ENCODE measurements at places on chromosomes 7 and 10.

DNA sequence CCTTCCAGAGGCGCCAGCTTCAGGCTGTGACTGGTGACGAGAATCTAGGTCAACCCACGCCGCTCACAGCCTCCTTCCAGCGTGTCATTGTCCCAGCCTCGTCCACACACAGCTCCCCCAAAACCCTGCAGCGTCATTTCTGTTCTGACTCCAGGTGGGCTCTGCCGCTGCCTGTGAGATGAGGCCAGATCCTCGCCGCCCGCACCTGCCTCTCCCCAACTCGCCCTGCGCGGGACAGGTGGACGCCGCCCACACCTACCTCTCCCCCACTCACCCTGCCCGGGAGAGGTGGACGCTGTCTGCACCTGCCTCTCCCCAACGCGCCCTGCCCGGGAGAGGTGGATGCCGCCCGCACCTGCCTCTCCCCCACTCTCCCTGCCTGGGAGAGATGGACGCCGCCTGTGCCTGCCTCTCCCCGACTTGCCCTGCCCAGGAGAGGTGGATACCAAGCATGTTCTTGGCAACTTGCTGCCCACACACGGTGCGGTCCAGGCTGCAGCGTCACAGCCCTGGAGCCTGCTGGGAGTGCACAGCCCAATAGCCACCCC, 32.0 kb upstream of the CFAP46 start:
- H3K27me3 ChIP-seq: peaks cover 43% of the 10 kb centered on the region
- H3K27ac ChIP-seq: no peak overlapping the region
- no peaks in the 10 kb centered on the region for H3K4me1 ChIP-seq

DNA sequence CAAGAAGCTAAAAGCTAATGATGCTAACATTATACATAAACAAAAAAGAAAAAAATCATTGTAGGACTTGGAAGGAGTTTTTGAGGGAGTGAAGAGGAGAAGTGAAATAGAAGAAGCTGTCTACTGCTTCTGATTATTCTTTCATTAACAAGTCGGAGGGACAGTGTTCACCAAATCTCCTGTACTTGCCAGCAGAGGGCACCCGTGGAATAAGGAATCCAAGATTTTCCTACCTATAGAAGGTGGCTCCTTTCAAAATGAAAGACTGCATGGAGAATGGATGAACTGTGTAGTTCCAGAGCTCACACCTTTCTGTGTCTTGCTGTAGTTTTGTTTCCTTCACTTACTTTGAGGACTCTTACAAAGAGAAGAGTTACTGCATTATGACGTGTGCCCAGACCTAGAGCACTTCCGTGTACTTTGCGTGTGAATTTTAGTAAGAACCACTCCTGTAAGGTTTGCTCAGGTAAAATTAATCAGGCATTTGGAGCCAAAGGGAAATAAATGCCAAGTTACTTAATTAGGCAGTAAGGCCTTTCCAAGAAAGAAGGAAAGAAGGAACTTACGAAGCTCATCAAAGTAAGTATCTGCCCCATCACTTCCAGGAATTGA, 145.1 kb downstream of the SEMA3D start:
- H3K27ac ChIP-seq: no peak overlapping the region
- no peaks in the 10 kb centered on the region for H3K27me3 ChIP-seq
- peak; percentile 25 for DNase-seq
- no peaks in the 10 kb centered on the region for H3K36me3 ChIP-seq
- no peak overlapping the region for H3K4me3 ChIP-seq

DNA sequence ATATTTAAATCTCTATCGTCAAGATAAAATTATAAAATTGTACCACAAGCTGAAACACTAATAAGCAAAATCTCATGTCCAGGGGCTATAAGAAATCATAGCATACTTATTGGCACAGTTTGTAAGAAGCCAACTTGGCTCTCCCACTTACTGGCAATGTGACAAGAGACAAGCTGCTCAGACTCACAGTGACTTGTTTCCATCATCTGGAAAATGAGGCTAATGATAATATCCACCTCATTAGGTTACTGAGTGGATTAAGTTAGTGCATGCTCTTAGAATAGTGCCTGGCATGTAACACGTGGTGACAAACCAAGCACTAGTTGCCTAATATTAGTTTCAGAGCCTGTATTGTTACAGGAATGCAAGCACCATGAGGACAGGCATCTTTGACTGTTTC, 234.4 kb downstream of the GLI3 start:
- H3K36me3 ChIP-seq: no peaks in the 10 kb centered on the region
- no peaks in the 10 kb centered on the region for H3K4me1 ChIP-seq
- H3K27ac ChIP-seq: no peak overlapping the region
- DNase-seq: no peak

DNA sequence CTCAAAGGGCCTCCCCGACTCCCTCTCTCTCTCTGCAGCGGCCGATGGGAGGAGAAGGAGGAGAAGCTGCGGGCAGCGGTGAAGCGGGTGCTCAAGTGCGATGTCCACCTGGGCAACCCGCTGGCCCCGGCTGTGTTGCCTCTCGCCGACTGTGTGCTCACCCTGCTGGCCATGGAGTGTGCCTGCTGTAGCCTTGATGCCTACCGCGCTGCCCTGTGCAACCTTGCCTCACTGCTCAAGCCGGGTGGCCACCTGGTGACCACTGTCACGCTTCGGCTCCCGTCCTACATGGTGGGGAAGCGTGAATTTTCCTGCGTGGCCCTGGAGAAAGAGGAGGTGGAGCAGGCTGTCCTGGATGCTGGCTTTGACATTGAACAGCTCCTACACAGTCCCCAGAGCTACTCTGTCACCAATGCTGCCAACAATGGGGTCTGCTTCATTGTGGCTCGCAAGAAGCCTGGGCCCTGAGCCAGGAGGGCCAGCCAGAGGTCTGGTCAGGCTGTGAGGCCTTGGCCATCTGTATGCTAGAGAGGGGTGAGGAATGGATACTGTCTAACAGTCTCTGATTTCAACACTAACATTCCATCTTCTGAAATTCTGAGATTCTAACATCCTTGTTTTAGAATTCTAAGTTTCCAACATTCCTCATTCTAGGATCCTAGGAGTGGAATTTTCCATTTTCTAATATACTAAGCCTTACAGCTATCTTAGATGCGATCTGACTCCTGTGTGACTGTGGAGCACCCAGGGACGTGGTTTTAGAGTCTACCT, 3.6 kb downstream of the INMT start:
- H3K27me3 ChIP-seq: peaks cover 5% of the 10 kb centered on the region
- no peak overlapping the region for H3K4me3 ChIP-seq
- no peak overlapping the region for H3K27ac ChIP-seq
- no peak for DNase-seq
- H3K4me1 ChIP-seq: no peaks in the 10 kb centered on the region
- no peaks in the 10 kb centered on the region for H3K36me3 ChIP-seq

- H3K27me3 ChIP-seq: no peaks in the 10 kb centered on the region
- no peaks in the 10 kb centered on the region for H3K36me3 ChIP-seq
- peaks cover 1% of the 10 kb centered on the region for H3K4me1 ChIP-seq
- no peak overlapping the region for H3K4me3 ChIP-seq
- H3K27ac ChIP-seq: no peak overlapping the region
- no peak for DNase-seq
Measured at GRCh38 chr7:17556247-17556956, 257.9 kb downstream of the AHR start.

- H3K36me3 ChIP-seq: peaks cover 13% of the 10 kb centered on the region
- H3K27me3 ChIP-seq: no peaks in the 10 kb centered on the region
- DNase-seq: no peak
- no peaks in the 10 kb centered on the region for H3K4me1 ChIP-seq
- no peak overlapping the region for H3K27ac ChIP-seq
- H3K4me3 ChIP-seq: no peak overlapping the region
Measured at GRCh38 chr7:33500703-33501701, 371.6 kb downstream of the BBS9 start.

DNA sequence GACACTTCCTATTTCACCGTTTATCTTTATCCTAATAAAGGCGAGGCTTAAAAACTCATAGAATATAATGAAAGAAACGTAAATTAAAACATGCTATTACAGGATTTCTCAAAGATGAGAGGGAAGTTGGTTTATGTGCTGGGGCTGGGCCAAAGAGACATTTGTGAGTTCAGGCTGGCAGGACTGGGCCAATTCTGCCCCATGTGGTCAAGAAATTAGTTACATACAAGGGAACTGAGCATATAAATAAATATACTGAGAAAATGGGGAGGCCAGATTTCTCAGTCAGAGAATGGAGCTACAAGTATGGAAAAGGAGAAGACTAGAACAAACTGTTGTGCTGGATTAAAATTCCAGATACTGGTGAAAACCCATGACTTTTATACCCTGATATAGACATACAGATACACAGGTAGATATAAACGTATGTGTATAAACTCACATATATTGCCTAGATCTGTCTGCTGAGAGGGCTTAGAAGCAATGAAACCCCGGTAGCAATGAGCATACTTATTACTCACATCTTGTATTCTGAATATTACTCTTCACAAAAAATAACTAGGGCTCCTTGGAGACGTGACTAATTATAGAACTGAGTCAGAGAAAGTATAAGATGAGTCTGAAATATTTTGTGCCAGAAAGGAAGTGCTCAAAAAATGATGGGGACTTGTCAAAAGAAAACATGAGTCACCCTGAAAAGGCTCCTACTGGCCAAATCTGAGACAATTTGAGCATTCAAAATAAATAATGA, 155.7 kb upstream of the FGFR2 start:
- peak overlapping the region; percentile 85 for H3K27ac ChIP-seq
- H3K4me3 ChIP-seq: peak overlapping the region; percentile 43
- DNase-seq: no peak
- H3K4me1 ChIP-seq: peaks cover 22% of the 10 kb centered on the region
- no peaks in the 10 kb centered on the region for H3K27me3 ChIP-seq

- no peak overlapping the region for H3K4me3 ChIP-seq
- H3K27ac ChIP-seq: no peak overlapping the region
- H3K4me1 ChIP-seq: no peaks in the 10 kb centered on the region
Measured at GRCh38 chr10:58311026-58311425, 23.8 kb upstream of the UBE2D1 start.

GRCh38 chr7:134255814-134256213, 60.9 kb downstream of the SLC35B4 start:
- DNase-seq: no peak
- no peak overlapping the region for H3K27ac ChIP-seq
- H3K27me3 ChIP-seq: no peaks in the 10 kb centered on the region
- H3K4me1 ChIP-seq: no peaks in the 10 kb centered on the region

- peaks cover 41% of the 10 kb centered on the region for H3K4me1 ChIP-seq
- H3K4me3 ChIP-seq: peak overlapping the region; percentile 89
- peaks cover 44% of the 10 kb centered on the region for H3K36me3 ChIP-seq
- DNase-seq: peak; percentile 65
Measured at GRCh38 chr7:1531263-1531978, 919 bp downstream of the MAFK start.

DNA sequence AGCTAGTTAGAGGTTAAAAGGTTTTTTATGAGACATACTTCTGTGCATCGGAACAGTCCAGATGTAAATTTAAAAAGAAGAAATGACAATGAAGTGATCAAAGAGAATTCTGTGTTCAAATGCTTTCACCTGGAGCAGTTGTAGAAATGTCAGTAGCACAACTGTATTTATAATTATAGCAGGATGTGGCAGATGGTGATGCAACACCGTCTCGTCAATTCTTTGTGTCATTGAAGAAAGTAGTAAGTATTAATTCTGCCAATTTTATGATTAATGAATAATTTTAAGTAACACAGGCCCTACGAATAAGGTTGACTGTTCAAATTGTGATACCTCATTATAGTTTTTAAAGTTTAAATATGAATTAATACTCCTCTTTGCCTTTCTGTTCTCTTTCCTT, 171.1 kb downstream of the ADK start:
- no peaks in the 10 kb centered on the region for H3K27me3 ChIP-seq
- H3K27ac ChIP-seq: no peak overlapping the region
- H3K4me1 ChIP-seq: peaks cover 4% of the 10 kb centered on the region
- H3K4me3 ChIP-seq: no peak overlapping the region
- peaks cover 73% of the 10 kb centered on the region for H3K36me3 ChIP-seq

DNA sequence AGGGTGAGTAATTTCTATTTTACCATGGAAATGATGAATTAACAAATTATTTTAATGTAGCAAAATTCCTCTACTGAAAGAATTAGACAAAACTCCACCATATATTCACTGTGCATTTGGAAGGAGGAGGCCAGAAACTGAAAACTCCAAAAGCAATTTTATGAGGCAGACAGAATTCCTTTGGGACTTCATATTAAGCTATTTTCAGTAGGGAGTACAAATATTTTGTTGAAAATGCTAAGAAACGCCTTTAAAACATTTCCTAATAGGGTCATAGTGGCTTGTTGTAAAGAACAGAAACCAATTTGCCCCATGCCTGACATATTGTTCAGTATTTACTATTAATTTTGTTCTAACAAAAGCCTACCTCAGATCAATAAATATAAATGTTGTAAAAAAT, 117.8 kb downstream of the TES start:
- H3K27me3 ChIP-seq: peaks cover 12% of the 10 kb centered on the region
- no peak overlapping the region for H3K4me3 ChIP-seq
- no peak for DNase-seq
- no peak overlapping the region for H3K27ac ChIP-seq
- H3K36me3 ChIP-seq: no peaks in the 10 kb centered on the region

DNA sequence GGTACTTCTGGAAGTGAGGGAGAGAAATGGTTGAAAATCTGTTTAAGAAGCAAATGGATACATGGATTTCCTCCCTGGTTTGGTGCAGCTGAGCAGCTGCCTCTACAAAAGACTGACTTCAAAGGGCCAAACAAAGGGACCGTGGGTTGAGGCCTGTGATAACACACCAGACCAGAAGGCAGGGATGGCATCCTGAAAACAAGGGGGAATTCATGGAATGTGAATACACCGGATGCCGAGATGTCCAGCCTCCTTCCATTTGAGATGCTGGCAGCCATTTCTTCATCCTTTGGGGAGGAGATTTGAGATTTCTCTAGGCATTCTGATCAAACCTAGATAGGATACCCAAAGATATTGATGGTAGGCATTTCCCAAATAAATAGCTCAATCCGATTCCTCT, 36.9 kb downstream of the TAF3 start:
- no peak overlapping the region for H3K27ac ChIP-seq
- H3K27me3 ChIP-seq: no peaks in the 10 kb centered on the region
- no peak overlapping the region for H3K4me3 ChIP-seq

GRCh38 chr7:106029451-106029850, 66.4 kb downstream of the CDHR3 start:
- DNase-seq: no peak
- peaks cover 28% of the 10 kb centered on the region for H3K4me1 ChIP-seq
- H3K36me3 ChIP-seq: no peaks in the 10 kb centered on the region
- H3K27ac ChIP-seq: no peak overlapping the region
- H3K4me3 ChIP-seq: no peak overlapping the region

- H3K27me3 ChIP-seq: no peaks in the 10 kb centered on the region
- peaks cover 58% of the 10 kb centered on the region for H3K4me1 ChIP-seq
- peak overlapping the region; percentile 96 for H3K27ac ChIP-seq
Measured at GRCh38 chr7:45001138-45001694, 1.2 kb downstream of the CCM2 start.
